Right lobe of liver (tissue), 6 donors: ENCODE measurements at places on chromosomes 7 and 10. TPM values are rescaled to one million over a fixed set of nuclear protein-coding genes. Genes with fewer than 3 reads are reported as not detected.

DNA sequence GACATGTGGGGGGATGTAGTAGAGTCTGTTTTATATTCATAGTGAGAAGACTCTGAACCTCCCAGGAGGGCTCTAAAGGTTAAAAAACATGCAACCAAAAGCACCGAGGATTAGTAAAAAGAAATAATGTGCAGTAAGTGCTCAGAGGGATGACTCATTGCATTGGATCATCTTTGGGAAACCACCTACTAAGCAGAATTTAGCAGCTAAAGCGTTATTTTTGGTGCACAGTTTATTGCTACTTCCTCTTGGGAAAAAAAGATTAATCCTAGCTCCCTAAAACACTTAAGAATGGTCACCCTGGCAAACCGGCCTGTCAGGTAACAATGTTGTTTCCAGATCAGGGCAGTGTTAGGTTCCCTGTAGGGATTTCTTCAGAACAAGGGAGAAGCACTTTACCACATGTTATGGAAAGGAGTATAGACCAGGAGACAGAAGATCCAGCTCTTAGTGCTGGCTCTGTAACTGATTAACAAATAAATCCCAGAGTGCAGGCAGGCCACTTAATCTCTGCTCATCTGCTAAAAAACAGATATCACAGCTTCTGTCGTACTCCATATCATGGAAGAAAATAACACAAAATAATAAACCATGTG lies 44.8 kb upstream of the FAM133B start:
- peaks cover 30% of the 10 kb centered on the region for H3K4me1 ChIP-seq
- no peak overlapping the region for H3K4me3 ChIP-seq
- no peaks in the 10 kb centered on the region for H3K27me3 ChIP-seq
- DNase-seq = no peak

DNA sequence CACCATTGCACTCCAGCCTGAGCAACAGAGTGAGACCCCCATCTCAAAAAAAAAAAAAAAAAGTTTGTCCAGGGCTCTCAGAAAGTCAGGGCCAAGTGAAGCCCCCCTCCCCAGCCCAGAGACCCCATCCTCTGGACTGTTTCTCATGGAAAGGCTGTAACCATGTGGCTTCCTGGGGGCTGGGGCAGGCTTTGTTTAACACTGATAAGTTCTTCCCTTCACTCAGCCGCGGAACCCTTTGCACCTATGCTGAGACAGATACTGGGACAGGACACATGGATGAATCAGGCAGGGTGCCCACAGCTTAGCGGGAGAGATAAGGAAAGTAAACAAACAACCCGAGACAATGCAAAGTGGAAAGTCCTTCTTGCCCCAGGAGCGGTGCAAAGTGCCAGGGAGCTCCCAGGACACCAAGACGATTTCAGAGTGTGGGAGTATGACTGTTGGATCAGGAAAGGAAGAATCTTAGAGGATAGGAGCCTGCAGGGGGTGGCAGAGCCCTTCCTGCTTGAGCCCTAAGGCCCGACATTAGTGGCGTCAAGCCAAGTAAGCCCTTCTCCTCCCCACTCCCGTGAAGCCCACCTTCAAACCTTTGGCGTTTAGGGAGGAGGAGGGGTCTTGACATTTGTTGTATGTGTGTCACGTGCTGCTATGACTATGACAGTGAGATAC lies 11.6 kb downstream of the MLXIPL start:
- DNase-seq = peak; percentile 90
- peak overlapping the region; percentile 21 for H3K4me3 ChIP-seq
- H3K4me1 ChIP-seq = peaks cover 80% of the 10 kb centered on the region
- H3K27me3 ChIP-seq = no peaks in the 10 kb centered on the region
- peak overlapping the region; percentile 82 for H3K27ac ChIP-seq
- H3K36me3 ChIP-seq = no peaks in the 10 kb centered on the region

DNA sequence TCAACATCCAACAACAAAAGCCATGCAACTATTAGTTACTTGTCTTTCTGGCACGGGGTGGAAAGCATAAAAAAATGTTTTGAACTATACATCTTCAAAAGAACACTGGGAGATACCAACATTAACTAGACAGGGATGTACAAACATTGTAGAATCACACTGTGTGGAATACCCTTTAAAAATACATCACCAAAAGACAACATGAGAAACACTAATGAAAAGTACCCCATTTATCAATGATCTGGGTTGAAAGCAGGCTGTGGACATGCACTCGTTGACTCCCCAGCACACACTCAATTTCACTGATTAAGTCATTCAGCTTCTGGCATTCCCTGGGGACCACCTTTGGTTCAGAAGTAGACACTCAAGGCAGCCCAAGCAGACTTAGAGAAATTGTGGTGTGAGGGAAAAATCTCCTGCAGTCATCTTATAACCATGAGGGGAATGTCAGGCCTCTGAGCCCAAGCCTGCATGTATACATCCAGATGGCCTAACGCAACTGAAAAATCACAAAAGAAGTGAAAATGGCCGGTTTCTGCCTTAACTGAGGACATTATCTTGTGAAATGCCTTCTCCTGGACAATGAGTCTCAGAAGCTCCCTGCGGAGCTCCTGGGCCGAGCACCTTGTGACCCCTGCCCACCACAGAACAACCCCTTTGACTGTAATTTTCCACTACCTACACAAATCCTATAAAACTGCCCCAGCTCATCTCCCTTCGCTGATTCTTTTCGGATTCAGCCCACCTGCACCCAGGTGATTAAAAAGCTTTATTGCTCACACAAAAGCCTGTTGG lies 53.0 kb downstream of the CACUL1 start:
- no peaks in the 10 kb centered on the region for H3K27me3 ChIP-seq
- no peak for DNase-seq
- H3K4me1 ChIP-seq = no peaks in the 10 kb centered on the region

- no peak overlapping the region for H3K4me3 ChIP-seq
- H3K27ac ChIP-seq = no peak overlapping the region
- no peak for DNase-seq
- peaks cover under 1% of the 10 kb centered on the region for H3K4me1 ChIP-seq
Observed at GRCh38 chr10:588246-589165, 101.0 kb downstream of the DIP2C start.

DNA sequence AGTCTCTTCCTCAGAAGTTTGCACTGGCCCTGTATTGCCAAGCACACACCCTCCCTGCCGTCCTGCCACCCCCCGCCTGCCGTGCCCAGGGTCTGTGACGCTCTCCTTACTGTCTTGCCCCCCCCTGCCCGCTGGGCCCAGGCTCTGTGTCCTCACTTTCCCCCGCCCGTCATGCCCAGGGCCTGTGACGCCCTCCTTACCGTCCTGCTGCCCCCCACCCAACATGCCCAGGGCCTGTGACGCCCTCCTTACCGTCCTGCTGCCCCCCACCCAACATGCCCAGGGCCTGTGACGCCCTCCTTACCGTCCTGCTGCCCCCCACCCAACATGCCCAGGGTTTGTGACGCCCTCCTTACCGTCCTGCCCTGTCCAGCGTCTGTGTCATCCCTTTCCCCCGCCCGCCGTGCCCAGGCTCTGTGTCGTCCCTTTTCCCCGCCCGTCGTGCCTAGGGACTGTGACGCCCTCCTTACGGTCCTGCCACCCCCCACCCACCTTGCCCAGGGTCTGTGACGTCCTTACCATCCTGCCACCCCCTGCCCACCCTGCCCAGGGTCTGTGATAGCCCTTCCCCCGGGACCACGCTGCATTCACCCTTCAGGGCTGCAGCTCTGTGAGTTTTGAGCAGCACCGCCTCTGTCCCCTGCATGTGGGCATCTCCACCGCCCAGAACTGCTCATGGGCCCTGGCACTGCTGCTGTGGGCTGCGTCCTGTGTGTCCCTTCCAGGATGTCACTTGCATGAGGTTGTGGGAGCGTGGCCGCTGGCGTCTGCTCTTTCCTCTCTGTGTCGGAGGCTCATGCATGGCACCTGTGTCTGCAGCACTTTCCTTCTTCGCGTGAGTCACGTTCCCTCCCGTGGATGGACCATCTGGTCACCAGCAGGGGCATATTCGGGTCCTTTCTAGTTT lies 19.3 kb upstream of the PRKAR1B start:
- no peaks in the 10 kb centered on the region for H3K36me3 ChIP-seq
- H3K27ac ChIP-seq = no peak overlapping the region
- no peak overlapping the region for H3K4me3 ChIP-seq
- DNase-seq = no peak
- no peaks in the 10 kb centered on the region for H3K4me1 ChIP-seq

- H3K4me3 ChIP-seq = no peak overlapping the region
- no peak for DNase-seq
- no peaks in the 10 kb centered on the region for H3K4me1 ChIP-seq
- H3K36me3 ChIP-seq = no peaks in the 10 kb centered on the region
- H3K27ac ChIP-seq = peak overlapping the region; percentile 96
Observed at GRCh38 chr10:123021517-123021916, 12.7 kb downstream of the ACADSB start.

Gene IDI2
- total RNA-seq = not detected

Gene CUBN
- 0.33 TPM for total RNA-seq

DNA sequence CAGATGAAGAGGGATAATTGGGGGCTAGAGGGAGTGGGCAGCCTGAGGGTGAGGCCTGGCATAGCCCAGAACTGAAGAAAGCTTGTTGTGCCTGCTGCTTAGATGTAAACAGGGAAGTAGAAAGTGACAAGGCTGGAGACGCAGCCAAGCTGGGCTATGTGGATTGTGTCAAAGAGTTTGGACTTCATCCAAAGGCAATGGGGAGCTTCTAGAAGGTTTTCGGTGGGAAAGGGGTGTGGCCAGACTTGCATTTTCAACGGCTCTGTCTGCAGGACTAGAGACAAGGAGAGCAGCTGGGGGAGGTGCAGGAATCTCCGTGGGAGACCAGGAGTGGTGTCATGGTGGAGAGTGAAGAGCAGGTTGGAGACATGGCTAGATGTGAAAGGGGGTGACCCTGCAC lies 48.8 kb downstream of the GOLGA7B start:
- DNase-seq = no peak
- no peaks in the 10 kb centered on the region for H3K36me3 ChIP-seq
- H3K4me1 ChIP-seq = no peaks in the 10 kb centered on the region
- H3K27me3 ChIP-seq = no peaks in the 10 kb centered on the region

GRCh38 chr7:151206914-151207313 lies 3.4 kb downstream of the H2BK1 start:
- H3K27me3 ChIP-seq = no peaks in the 10 kb centered on the region
- no peaks in the 10 kb centered on the region for H3K36me3 ChIP-seq
- no peak overlapping the region for H3K4me3 ChIP-seq
- no peaks in the 10 kb centered on the region for H3K4me1 ChIP-seq
- DNase-seq = no peak

DNA sequence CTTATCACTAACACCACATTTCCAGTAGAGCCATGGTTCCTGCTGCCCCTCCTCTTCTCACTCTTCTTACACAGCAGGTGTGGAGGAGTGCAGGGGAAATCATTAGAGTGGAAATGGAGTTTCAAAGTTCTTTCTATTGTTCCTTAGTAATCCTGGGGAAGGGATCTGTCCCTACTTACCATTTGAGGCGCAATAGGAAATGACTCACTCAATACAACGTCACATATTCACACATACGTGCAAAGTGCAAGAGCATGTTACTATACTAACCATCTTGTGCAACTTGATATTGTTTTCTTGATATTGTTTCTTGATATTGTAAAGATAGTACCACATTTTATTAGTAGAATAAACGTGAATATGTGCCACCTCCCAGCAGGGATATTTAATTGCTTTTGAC lies 1010.2 kb downstream of the DNAJB9 start:
- no peak for DNase-seq
- H3K36me3 ChIP-seq = no peaks in the 10 kb centered on the region
- H3K4me3 ChIP-seq = no peak overlapping the region
- no peaks in the 10 kb centered on the region for H3K4me1 ChIP-seq

DNA sequence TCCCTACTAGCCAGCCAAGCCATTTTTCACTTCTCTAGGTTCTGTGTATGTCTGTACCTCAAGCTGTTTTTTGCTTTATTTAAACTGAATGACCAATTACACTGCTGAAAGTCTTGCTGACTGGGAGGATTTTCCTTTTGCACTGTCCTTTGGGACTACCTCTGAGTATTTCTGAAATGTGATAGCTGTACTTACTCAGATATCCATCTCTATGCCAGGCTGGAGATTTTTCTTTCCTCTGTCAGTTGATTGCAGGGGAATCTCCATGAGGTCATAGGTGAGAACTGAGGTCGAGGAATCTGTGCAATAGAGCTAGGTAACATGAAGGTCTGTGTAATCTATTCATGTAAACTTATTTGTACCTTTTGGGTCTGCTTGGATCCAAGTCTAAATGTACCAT lies 38.9 kb upstream of the ANKRD1 start:
- H3K4me3 ChIP-seq = no peak overlapping the region
- no peaks in the 10 kb centered on the region for H3K36me3 ChIP-seq
- no peak overlapping the region for H3K27ac ChIP-seq
- no peak for DNase-seq
- H3K27me3 ChIP-seq = no peaks in the 10 kb centered on the region

- H3K4me3 ChIP-seq = no peak overlapping the region
- H3K4me1 ChIP-seq = no peaks in the 10 kb centered on the region
- no peaks in the 10 kb centered on the region for H3K27me3 ChIP-seq
Observed at GRCh38 chr10:12909836-12910185, 91.7 kb downstream of the CCDC3 start.

- no peaks in the 10 kb centered on the region for H3K4me1 ChIP-seq
- no peak for DNase-seq
- no peak overlapping the region for H3K4me3 ChIP-seq
- no peaks in the 10 kb centered on the region for H3K27me3 ChIP-seq
- H3K36me3 ChIP-seq = no peaks in the 10 kb centered on the region
Observed at GRCh38 chr10:52645187-52645758, 127.3 kb downstream of the MBL2 start.
